Stimulated activated CD4-positive, alpha-beta T cell treated with anti-CD3 and anti-CD28 coated beads, Interleukin-15, amount 100 ng/mL, for 48 hours (primary cell): ENCODE measurements at places on chromosomes 3 and 15.

- peak; percentile 49 for DNase-seq
Observed at GRCh38 chr3:113531826-113532697, at the start of gene SIDT1. SIDT1 (plus strand) TSS chr3:113532555; CDS start chr3:113533022, 467 bp downstream.

GRCh38 chr3:128241741-128242140, 88.5 kb downstream of the EEFSEC start:
- DNase-seq, result no peak

DNA sequence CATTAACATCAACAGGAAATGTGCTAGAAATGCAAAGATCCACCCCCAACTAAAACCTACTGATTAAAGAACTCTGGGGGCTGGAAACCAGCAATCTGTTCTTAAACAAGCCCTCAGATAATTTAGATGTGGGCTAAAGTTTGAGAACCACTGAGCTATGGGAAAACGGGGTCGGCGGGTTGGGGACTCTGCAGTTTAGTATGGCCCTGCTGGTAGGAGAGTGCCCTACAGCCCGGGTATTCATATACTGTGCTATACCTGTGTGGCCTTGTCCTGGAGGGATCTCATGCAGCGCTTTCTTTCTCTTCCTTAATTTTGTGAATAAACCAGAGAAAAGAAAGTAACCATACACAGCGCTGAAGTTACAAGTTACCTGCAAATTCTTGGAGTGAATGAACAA, 189.7 kb upstream of the GBE1 start:
- DNase-seq, result no peak

DNA sequence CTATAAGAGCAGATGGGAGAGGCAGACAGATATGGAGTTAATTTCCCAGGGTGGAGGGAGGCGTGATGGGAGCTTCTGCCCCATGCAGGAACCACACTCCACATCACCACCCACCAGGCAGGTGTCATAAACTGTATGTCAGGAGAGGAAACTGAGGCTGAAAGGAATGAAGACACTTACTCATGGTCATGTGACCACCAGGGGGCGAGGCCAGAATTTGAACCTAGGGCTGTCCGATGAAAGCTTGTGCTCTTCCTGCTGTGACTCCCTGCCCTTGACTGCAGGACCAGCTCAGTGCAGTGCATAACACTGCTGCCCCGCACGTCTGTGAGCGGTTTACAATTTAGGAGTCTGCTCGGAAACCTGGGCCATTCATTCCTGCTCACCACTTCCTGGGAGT, 28.8 kb downstream of the NUP210 start:
- no peak for DNase-seq

DNA sequence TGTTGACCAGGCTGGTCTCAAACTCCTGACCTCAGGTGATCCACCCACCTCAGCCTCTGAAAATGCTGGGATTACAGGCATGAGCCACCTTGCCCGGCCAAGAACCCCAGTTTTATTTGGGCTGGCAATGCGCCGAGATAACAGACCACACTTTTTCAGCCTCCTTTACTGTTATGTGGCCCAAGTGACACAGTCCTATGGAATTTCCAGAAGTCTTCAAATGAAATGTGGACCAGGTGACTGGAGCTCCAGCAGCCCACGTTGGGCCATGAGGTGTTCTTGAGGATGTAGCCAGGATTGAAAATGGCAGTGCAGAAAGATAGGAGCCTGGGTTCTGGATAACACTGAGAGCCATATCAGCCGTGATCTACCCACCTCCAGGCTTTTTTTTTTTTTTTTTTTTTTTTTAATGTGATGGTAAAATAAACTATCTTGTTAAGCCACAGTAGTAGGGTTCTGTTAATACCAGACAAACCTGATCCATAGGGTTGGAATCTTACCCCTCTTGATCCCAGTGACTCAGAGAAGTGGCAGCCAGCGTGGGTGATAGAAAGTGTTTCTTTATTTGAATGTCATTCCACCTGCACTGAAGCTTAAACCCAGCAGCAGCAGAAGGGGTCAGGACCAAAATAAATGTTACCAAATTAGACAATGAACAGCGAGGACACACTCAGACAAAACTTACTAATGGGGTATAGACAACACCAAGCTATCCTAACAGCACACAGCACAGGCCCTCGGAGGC, 55.6 kb downstream of the LHFPL4 start:
- no peak for DNase-seq

DNA sequence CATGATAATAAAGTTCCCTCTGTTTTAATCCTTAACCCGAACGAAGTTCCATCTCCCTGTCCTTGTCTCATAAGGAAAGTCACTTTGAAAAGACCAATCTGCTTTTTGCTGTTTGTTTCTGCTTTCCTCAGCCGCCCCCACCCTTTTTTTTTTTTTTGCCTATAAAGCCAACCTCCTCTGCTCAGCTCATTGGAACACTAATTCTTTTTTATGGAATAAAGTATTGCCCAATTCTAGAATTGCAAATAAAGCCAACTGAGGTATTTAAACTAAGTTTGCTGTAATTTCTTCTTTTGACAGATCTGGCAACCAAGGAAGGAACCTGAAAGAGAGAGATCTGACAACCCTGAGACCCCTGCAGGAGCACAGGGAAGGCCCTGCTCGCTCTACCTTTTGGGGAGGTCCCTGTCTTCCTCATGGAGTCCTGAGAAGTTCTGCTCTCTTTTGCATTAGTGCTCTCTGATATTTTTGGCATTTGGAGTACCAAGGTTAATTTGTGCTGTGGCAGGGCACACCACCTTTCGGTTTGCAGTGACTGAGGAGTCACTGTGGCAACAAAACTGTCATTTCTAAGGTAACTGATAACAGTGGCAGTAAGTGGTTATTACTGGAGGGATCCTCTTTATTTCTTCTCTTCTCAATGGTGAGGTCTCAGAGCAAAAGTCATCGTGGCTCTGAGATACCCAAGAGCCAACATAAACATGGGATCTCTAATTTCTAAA, 35.2 kb upstream of the TRPM1 start:
- no peak for DNase-seq

- DNase-seq, result no peak
Observed at GRCh38 chr15:78077871-78078210, 330 bp upstream of the TBC1D2B start.

DNA sequence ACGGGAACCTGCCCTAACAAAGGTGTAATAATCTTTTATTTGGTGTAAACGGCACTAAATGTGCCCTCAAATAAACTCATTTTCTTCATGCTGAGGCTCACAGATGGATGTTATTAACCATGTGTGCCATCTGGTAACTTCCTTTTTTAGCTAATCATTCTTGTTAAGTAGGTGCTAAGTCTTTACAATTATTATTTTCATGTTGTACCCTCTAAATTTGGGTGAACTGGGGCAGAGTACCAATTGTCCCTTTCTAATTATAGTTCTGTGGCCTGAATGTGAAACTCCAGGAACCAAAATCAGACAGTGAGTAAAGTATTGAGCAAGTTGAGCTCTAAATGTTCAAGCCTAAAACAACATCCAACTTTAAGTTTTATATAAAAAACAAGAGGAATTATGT, 220.7 kb upstream of the CADM2 start:
- DNase-seq, result no peak

GRCh38 chr15:41778521-41778920, 4.2 kb downstream of the MAPKBP1 start:
- no peak for DNase-seq

DNA sequence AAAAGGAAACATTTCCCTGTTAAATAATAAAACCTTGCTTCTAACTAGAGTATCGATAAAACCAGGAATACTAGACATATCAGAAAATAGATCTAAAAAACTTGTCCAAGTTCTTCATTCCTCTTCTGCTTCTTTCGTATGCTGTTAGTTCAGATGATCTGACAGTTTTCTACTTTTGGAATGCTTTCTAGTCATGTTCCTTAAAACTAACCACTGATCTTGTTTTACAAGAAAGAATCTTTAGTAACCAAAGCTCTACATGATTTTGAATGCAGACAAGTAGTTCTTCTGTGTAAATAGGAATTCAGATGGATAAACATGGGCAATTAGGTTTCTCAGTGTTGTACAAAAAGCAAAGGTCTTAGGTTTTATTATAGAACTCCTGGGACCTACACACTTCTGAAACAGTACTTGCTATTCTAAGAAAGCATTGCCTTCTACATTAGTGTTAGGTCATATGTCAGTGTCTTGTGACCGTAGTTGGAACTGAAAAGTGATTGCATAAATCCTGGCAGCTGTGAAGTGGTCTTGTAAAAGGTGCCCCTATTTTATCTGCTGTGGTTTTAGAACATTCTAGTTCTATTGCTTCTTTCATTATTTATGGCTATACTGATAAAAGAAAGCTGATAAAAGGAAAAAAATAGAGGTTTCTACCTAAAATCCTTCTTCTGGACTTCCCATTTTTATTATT, 40.7 kb downstream of the SNRK start:
- no peak for DNase-seq

GRCh38 chr3:23402728-23403492, 199.8 kb downstream of the UBE2E2 start:
- DNase-seq, result no peak

DNA sequence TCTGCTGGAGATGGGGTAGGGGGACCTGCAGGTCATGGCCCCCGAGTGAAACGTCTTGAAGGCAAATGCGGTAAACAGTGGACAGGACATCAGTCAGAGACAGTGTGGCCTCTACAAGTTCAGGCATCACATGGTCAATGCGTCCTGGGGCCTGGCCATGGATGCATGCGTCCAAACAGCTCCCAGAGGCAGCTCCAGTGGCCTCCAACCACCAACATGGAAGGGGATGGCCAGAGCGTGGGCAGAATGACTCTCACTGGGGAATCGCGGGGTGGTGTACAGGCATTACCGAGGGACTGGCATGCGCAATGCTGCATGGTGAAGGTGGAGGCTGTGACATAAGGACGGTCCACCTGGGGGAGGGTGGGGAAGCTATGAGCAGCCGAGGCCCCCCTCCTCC, 35.6 kb upstream of the IQSEC1 start:
- DNase-seq, result no peak

DNA sequence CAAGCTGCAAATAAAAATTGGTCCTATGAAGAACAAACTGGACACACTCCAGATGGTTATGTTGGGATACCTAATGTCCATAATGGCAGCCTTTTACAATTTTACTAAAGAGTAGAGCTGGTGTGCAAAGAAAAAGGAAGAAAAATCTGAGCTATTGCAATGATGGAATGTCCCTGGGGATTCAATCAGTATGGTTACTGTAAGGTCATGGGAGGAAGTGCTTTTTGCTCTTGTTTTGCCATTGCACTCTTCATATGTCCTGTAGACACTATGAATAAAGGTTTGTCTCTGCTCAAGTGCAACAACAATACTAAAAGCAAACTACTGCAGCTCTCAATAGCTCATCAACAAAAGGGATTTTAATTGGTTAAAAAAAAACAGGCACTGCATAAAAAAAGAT, 5.4 kb downstream of the PFN2 start:
- no peak for DNase-seq

- no peak for DNase-seq
Observed at GRCh38 chr3:172276103-172276502, 172.2 kb downstream of the GHSR start.

DNA sequence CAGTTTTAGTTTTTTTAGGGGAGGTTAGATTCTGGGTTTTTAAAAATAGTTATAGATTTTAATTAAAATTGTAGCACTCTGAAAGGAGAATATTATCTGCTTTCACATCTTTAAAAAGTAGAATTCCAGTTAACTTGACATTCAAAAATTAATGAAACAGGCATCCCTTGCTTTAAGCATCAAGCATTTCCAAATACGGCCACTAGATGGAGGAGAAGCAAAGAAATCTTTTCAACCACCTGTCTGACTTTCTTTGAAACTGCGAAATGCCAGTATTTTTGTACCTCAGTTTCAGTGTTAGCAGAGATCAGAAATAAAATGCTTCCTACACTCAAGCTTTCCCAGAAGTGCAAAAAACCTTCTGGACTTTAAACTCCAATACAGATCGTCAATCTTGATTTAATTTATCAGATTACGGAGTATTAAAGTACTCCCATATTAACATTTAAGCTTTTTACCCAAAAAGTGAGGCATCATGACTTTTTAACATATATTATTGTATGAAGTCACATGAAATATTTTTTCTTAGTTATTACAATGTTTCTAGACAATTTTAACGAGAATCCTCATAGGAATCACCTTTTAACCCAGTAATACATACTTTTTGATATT, 153.3 kb downstream of the P3H2 start:
- no peak for DNase-seq

- no peak for DNase-seq
Observed at GRCh38 chr3:40913641-40914040, 285.7 kb upstream of the CTNNB1 start.

GRCh38 chr15:43316016-43316970, 14.1 kb downstream of the LCMT2 start:
- no peak for DNase-seq

DNA sequence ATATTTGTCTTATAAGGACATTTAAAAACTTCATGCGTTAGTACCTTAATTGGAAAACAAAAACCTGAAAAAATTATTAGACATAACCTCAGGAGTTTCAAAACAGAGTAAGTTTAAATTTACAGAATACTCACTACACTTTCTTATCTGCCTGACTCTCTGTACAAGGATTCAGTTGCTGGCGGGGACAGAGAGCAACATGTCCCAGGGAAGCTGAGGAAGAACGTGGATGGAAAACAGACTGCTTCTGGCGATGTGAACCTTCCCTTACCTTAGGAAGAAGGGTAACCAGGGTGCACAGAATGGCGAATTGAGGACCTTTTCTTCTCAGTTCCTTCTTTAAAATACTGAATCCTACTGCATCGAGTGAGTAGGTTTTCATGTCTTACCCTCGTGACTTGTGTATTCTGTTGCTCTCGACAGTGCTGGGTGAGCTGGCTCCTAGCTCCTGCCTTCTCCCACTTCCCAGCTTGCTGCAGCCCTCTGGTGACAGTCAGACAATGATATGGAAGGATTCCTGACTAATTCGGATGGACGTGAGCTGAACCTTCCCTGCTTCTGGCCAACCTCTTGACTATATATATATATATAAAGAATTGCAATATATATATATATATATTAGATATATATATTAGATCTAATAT, 178.2 kb downstream of the PDZRN3 start:
- DNase-seq, result no peak

DNA sequence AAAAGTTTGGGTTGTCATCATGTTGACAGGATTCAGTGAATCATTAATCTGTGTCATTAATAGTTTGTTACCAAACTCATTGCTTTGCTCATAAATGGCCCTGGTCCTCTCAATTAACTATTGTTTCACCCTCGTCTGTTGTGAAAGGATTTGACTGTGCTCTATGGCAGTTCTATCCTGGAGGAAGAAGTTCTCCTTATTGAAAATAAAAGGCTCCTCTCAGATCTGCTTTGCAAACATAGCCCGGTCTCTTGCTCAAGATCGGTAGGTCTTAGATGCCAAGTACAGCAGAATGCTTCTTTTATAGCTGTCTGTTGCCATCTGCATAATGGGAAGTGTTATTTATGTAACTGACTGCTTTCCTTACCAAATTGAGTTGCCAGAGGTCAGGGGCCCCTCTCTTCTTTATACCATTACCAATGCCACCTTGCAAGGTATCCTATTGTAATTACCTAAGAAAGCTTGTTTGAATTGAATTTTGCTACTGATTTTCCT, 146.5 kb downstream of the EBLN2 start:
- no peak for DNase-seq

- DNase-seq, result no peak
Observed at GRCh38 chr3:146650691-146651442, 45.7 kb upstream of the PLSCR5 start.

- no peak for DNase-seq
Observed at GRCh38 chr15:32675466-32675865, 34.0 kb downstream of the SCG5 start.
